ENCODE measurements at places on chromosomes 12 and 14.
A peak's percentile ranks its signal among the peaks of the same experiment; 100 is the strongest.

GRCh38 chr12:107125833-107126232, 32.5 kb upstream of the CRY1 start:
- no peak for DNase-seq

DNA sequence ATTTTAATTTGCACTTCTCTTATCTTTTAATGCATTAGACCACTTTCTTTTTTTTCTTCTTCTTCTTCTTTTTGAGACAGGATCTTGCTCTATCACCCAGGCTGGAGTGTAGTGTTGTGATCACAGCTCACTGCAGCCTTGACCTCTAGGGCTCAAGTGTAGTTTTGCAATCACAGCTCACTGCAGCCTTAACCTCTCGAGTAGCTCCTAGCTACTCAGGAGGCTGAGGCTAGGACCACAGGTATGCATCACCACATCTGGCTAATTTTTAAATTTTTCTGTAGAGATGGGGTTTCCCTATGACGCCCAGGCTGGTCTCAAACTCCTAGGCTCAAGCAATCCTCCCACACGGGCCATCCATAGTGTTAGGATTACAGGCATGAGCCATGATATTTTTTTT, 12.7 kb downstream of the TMED8 start:
- no peak for DNase-seq

GRCh38 chr12:6542209-6543009, 8.1 kb downstream of the GAPDH start:
- DNase-seq = no peak

- peak; percentile 84 for DNase-seq
These were observed 2.6 kb downstream of the RNASE1 start for GRCh38 chr14:20799892-20800544.

- no peak for DNase-seq
These were observed 24.8 kb upstream of the PCED1B start for GRCh38 chr12:47054659-47055058.

- no peak for DNase-seq
These were observed 88.9 kb upstream of the ARHGAP5 start for GRCh38 chr14:31988244-31988643.

DNA sequence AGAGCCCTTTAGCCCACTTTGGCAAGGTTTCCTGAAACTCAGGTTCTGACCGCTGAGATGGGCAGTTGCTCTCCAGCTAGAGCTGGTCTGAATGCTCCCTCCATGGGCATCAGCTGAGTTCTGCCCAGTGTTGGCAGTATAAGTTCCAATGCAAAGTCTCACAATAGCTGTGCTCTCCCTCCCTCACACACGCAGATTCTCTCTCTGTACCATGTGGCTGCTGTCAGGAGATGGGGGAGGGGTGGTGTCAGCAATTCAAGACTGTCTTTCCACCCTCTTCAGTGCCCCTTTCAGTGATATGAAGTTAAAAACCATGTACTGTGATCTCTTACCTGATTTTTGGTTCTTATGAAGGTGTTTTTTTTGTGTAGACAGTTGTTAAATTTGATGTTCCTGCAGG, 164.3 kb upstream of the PLEKHA5 start:
- no peak for DNase-seq

DNA sequence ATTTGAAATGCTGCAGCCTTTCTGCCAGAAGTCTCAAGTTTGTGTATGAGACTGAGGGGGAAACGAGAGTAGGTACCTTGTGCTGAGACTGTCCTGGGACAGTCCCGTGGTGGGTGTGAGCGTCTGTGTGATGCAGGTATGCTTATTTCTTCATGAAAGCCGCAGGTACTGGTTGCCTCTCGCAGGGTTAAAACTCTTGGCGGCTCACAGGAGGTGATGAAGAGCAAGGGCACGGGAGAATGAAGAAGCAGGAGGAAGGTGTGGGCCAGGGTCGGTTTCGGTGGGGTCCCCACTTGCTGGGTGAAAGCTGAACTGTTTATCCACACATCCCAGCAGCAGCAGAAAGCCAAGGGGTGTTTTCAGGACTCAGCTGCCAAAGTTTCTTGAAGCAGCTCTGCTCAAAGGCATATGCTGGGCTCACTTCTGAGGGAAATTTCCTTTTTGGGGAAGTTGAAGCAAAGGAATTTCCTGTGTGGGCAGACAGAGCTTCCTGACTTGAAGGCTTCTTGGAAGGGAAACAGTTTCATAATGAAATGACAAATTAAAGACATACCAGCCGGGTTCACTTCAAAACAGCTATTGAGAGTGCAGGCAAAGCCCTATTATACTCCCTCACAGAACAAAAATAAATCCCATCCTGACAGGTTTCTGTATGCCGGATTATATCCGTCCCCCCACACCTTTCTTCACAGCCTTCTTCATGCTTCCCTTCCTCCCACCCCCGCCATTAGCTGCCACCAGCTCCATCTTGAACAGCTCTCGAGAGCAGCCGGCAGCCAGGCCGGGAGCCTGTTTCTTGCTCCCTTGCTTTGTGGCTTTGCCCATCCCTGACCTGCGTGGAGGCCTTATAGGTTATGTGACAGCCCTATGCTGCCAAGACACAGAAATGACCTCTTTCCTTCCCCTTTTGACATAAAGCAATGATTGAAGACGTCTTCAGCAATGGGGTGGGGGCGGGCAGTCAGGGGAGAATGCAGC, 116.6 kb downstream of the ETV6 start:
- DNase-seq = peak; percentile 92

DNA sequence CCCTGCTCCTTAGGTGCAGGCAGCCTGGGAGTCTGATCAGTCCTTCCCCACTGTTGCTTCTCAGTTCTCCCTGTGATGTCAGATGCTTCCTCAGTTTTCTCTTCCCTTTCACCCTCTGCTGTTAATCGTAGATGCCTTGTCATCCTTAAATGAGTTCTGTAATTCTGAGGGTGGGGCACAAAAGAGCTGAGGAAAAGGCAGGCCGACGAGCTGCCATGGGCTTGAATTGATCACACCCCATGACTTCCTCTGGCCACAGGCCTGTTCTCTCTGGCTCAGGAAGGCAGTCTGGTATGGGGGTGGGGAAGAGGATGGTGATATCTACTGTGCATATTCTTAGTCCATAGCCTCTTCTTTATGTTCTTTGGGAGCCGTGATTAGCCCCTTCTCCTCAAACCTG, 5.2 kb upstream of the AP1G2 start:
- peak; percentile 88 for DNase-seq

DNA sequence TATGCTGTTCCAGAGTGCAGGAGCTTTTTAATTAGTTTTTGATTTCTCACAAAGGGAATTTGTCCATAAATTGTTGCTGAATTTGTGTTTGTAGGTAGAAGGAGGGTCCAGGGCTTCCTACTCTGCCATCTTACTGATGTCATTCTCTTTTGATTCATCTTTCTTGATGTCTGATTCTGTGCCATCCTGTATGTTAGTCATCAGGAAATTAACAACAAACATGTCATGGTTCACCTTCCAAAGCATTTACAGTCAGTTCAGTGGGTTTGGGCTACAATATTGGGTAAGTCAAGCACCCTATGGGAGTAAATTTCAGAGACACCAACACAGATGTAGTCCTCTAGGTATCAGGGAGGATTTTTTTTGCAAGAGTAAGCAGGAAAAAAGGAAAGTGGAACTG, 135.2 kb upstream of the SLC38A2 start:
- DNase-seq = no peak

- DNase-seq = no peak
These were observed 212.5 kb downstream of the TBX5 start for GRCh38 chr12:114193474-114193873.

- no peak for DNase-seq
These were observed 421.7 kb downstream of the VRK1 start for GRCh38 chr14:97218691-97219430.

- no peak for DNase-seq
These were observed 175.9 kb downstream of the TRHDE start for GRCh38 chr12:72448089-72448488.
